ENCODE measurements at places on chromosomes 5 and 9. TPM values are rescaled to one million over a fixed set of nuclear protein-coding genes. Genes with fewer than 3 reads are reported as not detected.

DNA sequence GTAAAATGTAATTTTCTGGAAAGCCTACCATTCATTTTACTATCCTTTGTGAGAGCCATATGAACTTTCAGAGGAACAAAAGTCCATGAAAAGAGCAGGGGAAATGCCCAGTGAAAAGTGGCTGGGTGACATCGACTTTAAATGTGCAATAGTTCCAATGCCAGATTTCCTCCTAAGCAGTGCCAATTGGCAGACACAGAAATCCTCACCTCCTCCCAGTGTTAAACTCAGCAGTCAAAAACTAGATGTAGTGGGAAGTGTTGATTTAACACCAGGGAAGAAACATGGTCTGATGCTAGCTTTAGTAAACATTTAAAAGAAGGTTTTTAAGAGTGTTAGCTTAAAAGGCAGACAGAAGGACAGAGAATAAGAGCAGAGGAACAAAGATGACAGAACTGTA lies 2055.2 kb downstream of the MAT2B start:
- no peak for DNase-seq

DNA sequence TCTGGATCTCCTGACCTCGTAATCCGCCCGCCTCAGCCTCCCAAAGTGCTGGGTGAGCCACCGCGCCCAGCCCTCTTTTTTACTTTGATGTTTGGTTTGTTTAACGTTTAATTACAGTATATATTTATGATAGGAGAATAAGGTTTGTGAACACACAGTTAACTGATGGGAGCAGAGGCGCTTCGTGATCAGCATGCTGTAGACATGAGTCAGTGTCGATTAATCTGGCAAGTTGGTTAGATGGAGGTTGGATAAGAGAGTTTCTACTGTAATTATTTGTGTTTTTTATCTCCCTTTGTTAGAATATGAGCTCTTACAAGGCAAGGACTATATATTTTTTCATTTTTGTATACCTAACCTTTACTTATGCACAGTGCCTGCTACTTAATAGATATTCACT lies 14.3 kb downstream of the ATG10 start:
- no peak for DNase-seq

DNA sequence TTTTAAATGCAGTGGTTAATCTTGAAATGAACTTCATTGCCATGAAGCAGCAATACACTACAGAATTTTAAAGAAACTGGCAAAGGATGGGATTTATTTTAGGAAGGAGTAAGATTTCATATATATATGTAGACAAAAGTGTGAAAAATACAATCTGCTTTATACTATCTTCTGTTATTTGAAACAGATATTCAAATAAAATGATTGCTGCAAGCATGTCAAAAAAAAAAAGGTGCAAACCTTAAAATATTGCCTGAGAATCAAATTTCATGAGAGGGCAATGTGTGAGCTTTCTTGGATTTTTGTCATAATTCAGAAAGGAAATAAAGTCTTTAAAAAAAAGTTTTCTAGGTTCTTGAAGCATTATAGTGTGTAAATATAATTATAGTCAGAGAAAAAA lies 705.0 kb upstream of the CDH10 start:
- DNase-seq, result no peak

- no peak for DNase-seq
Observed at GRCh38 chr5:133993185-133993936, 11.4 kb downstream of the VDAC1 start.

DNA sequence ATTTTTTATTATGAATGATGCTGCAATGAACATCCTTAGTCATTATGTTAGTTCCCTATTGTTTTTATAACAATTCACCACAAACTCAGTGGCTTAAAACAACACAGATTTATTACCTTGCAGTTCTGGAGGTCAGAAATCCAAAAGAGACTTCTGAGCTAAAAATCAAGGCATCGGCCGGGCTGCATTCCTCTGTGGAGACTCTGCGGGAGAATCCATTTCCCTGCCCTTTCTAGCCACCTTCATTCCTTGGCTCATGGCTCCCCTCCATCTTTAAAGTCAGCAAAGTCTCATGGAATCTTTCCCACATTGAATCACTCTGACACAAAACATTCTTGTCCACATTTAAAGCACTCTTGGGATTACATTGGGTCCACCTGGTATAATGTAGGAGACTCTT lies 38.6 kb downstream of the SNX18 start:
- no peak for DNase-seq

- no peak for DNase-seq
Observed at GRCh38 chr5:125836256-125836655, 587.0 kb upstream of the GRAMD2B start.

GRCh38 chr9:106675780-106676179 lies 187.2 kb upstream of the ZNF462 start:
- no peak for DNase-seq

GRCh38 chr5:174272671-174273070 lies 227.2 kb downstream of the NSG2 start:
- no peak for DNase-seq

DNA sequence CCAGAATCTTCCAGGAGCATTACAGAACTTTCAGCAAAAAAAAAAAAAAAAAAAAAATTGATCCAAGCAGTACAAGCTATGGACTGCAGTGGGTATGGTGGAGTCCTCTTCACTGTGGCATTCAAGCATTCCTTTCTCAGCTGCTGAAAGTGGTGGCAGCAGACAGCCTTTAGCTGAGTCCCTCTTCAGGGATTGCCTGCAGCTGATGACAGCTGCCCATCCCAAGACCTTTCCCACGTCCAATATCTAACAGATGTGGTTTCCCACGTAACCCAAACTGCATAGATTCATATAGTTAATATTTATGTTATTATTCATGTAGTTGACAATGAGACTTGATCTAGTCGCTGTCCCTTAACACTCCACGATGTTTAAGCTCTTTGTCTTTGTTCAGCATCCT lies 475.9 kb downstream of the TLE1 start:
- DNase-seq, result no peak

Gene LCNL1
- 0.23 TPM for polyA plus RNA-seq

Gene GFRA3
- polyA plus RNA-seq, result 3.8 TPM

Gene CDH9
- 12.7 TPM for polyA plus RNA-seq

Gene FOXD4
- 0.40 TPM for polyA plus RNA-seq

Gene SWI5
- polyA plus RNA-seq, result 36.1 TPM
